ENCODE measurements at places on chromosomes 1 and 21.
A peak's percentile ranks its signal among the peaks of the same experiment; 100 is the strongest.

DNA sequence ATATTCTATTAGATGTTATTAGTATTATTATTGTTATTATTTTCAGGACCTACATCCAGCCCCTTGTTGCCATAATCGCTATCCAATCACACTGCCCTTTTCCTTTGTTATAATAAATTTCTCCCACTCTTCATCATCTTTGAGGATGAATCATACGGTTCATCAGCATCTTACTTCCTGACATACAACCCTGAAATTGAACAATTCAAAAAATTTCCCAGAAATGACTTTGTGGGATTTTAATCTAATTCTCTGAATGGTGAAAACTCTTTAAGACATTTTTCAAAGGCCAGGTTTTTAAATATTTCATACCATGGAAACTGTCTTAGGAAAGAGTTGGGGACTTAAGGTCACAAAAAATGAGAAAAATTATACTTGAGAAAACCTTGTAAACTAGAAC is 353.5 kb downstream of the ST6GALNAC3 start:
- no peak for DNase-seq

GRCh38 chr1:208105756-208106155 is 138.4 kb downstream of the PLXNA2 start:
- DNase-seq = no peak

GRCh38 chr1:14061722-14062121 is 361.7 kb downstream of the PRDM2 start:
- DNase-seq = no peak

DNA sequence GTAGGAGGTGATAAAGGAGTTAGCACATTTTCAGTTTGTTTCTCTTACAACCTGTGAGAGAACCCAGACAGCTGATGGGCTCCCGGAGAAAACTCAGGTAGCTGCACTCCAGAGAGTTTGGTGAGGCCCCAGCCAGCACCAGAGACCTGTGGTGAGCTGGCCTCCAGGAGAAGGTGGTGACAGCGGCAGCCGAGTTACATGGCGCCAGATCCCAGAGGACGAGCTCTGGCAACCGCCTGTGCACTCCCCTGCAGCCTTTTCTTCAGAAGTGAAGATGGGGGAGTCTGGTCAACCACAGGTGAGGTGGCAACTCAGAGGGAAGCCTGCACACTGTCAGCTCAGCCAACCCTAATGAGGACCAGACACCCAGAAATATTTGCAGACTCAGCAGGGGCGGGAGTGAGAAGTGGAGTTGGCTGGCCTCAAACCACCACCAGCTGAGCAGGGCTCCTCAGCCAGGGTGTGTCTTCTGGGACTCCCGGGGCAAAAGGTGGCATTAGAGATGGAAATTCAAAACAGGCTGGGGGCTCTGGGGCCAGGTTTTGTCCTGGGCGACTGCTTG is 209.7 kb downstream of the SETD4 start:
- no peak for DNase-seq

DNA sequence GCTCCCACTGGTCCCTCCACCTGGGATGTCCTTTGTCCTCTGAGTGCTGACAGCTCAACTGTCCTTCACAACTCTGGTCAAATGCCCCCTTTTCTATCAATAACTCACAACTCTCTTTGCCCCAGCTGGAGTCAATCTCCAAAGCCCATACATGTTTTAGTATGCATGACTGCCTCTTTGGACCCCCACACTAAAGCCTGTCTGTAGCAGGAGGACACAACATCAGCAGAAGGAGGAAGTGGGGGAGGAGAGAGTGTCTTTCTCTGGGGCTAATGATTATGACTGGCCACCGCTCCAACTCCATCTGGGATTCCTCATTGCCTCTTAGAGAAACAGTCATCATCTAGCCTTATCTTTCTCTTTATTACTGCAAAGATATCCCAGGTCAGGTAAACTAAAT is 186.6 kb upstream of the FGGY start:
- no peak for DNase-seq

DNA sequence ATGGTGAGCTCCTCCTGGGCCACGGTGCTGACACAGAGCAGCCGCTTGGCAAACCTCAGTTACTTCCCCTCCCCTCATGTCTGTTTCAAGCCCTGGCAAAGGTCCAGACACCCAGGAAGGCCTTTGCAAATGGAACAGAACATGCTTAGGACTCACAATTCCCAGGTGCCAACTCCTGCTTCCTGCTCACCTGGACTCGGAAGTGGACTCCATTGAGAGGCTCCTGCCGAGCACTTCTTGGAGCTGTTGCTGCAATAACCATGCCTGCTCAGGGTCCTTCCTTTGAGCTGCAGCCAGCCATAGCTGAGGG is 10.7 kb downstream of the DCST2 start:
- DNase-seq = no peak

GRCh38 chr1:56477164-56478111 is 101.9 kb downstream of the PLPP3 start:
- DNase-seq = no peak

DNA sequence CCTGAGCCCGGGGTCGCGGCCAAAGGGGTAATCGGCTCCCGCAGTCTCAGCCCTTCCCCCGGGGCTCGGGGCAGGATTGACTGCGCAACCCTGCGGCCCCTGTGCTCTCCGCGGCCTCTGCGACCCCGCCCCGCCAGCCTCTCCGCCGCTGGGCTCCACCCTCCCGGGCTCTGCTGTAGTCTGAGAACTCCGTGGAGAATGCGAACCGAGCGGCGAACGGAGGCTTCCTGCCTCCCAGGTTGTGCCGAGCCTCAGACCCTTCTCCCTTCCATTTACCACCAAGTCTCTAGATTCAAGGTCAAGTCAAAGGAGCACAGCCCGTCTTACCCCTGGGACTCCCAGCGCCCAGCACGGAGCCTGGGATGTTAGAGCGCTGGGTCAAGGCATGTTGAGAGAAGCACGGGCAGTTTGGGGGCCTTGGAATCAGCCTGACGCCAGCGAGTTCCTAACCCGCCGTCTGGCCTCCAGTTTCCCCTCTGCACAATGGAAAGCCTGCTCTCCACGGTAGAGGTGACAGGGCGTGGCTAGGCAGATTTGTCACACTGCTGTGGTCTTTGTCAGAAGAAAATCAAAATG is 3.0 kb downstream of the ATP2B4 start:
- no peak for DNase-seq

GRCh38 chr1:173258479-173259264 is 51.5 kb upstream of the TNFSF4 start:
- DNase-seq = no peak

DNA sequence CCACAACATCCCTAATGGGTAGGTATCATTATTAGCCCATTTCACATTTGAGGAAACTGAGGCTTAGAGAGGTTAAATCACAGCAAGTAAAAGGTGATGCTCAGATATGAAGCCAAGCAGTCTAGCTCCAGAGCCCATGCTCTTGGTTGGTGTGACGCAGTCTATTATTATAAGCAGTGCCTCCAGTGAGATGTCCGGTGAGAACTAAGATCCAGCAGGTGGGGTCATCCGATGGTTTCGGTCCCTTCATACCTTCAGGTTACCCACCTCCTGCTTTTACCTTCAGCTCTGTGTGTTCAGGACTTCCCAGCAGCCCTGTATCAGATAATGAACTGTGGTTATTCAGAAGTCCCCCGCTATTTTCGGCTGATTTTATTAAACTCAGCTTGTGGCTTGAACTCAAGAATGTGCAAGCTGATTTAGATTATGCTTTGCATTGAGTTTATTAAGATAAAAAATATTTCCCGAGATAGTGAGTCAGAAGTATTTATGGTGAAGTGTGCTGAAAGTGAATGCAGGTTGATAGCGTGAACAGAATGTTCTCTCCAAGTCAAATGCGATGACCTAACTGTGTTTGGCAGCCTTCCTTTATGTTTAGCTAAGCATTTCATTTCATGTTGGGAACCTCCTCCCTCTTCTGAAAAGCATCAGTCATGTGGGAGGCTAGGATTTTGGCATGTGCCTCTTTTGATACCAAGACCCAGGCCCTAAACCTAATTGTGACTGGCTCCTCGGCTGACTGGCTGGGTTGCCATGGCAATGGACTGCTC is 160.9 kb upstream of the UBE2U start:
- no peak for DNase-seq

DNA sequence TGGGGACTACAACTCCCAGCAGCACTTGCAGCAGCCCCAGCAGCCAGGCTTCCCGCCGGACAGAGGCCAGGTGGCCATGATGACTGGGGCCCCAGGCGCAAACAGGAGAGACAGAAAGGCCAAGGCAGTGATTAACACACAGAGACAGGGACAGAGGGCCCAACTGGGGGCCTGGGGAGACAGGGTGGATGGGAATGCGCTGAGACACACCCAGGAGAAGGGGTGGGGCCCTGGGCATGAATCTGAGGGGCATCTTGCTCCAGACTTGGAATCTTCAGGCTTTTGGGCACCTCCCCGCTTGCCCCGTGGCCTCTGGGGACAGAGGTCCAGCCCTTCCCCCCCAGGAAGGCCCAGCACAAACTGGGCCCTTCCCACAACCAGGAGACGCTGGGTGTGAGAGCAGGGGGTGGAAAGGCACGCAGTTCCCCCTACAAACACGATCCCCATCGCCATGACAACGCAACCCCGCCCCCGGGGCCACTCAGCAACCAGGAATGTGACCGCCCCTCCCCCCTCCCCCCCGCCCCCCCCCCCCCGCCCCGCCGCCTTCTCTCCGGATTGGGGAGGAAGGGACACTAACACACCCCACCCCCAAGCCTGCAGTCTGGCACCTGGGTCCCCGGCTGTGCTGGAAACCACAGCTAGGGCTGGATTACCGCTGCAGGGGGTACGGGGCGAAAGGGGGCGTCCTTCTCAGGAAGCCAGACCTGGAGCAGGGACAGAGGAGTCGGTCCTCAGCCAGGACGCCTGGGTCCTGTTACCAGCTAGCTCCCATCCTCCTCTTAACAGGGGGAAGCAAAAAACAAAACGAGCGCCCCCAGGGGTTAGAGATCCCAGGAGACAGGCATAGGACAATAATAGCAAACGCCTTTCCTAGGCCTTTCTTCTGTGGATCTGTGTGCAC is 4.5 kb downstream of the HDGF start:
- DNase-seq = peak; percentile 55

DNA sequence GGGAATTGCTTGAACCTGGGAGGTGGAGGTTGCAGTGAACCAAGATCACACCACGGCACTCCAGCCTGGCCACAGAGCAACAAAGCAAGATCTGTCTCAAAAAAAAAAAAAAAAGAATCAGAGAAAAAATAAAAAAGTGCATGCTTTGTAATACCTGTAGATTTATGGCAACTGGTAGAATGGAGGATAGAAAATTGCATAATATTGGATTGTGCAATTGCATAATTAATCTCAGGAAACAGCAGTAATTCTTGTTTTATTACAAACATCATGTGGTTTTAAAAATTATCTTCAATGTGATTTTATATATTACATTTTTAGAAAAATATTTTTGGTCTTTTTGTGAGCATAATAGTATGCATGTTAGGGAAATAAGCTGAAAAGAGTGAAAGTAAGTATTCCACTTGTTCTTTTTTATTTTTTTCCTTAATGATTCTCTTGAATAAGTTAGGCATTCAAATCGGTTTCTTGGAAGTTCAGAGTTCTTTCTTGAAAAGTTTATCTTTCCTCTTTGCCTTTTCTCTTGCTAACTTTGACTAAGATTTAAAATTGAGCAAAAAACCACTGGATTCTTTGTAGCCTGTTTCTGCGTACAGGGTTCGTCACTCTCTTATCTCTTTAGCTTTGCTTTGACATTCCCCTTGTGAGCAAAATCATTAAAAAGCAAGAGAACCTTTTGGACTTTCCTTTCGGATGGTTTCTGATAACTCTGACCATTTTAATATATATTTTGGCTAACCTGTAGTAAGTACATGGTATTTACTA is 127.5 kb upstream of the ADAMTS5 start:
- DNase-seq = no peak

- no peak for DNase-seq
These were observed 23.4 kb downstream of the DSTYK start for GRCh38 chr1:205188098-205188497.

GRCh38 chr1:36919491-36920145 is 114.7 kb downstream of the GRIK3 start:
- no peak for DNase-seq

DNA sequence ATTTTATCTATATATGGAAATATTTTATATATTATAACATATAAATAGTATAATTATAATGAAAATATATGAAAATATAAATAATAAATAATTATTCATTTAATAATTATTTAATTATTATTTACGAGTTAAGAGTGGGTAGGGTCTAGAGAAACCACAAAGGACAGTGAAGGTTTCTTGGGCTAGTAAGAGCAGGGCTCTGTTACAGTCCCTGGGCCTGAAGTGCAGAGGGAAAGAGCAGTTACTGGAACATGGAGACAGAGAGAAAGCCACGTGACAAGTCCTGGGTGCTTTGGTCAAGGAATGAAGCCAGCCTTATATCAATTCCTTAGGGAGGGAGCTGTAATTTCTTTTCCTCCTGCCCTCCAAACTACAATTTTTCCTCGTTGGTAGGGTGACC is 117.2 kb upstream of the OLIG2 start:
- no peak for DNase-seq

- DNase-seq = no peak
These were observed 175.4 kb downstream of the CDC7 start for GRCh38 chr1:91676030-91676429.

GRCh38 chr1:45822644-45823043 is 19.2 kb downstream of the MAST2 start:
- no peak for DNase-seq

- DNase-seq = peak; percentile 96
These were observed 19.9 kb downstream of the FOXO6 start for GRCh38 chr1:41380979-41381691.
